ENCODE measurements at places on chromosomes 11 and 22.

- DNase-seq, result no peak
Measured at GRCh38 chr22:40450616-40451015, 80.2 kb downstream of the SGSM3 start.

DNA sequence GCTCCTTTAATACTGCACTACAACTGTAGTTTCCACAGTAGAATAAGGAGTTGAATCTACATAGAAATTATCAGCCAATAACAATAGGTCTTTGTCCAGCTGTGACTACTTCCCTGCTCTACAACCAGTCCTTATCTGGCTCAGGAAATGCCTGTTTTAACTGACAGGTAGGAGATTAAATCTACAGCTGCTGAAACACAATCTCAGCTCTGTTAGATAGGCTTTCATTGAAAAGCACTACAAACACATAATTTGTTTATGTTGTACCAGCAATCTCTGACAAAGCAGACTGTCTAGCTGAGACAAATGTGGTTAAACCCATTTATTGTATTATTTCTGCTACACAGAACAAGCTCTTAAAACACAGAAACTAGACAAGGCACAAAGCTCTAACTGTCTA is 230.0 kb downstream of the SOX6 start:
- no peak for DNase-seq

- DNase-seq, result no peak
Measured at GRCh38 chr11:689625-690024, 5.4 kb downstream of the DEAF1 start.

DNA sequence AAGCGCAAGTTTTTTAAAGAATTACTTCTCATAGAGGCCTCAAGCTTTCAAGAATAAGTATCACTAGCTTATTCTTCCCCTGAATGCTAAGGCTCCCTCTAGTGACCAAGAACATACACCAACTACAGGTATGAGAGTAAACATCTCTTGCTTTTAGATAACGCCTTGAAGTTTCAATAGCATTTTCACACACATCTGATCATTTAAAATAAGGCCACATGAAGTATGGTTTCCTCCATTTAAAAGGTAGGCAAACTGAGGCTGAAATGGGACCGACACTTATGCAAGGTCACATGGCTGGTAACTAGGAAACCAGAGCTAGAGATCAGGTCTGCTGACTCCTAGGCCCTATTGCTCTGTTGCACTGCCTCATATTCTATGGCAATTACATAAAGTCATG is 66.5 kb downstream of the CCDC34 start:
- DNase-seq, result no peak
